Stimulated activated CD4-positive, alpha-beta T cell treated with anti-CD3 and anti-CD28 coated beads, Interleukin-12 subunit alpha, Interleukin-12 subunit beta, amount 100 ng/mL, for 4 hours (primary cell): ENCODE measurements at places on chromosomes 1 and 21.
A peak's percentile ranks its signal among the peaks of the same experiment; 100 is the strongest.

- no peak for DNase-seq
These were observed 30.2 kb downstream of the SNAP47 start for GRCh38 chr1:227765261-227766014.

DNA sequence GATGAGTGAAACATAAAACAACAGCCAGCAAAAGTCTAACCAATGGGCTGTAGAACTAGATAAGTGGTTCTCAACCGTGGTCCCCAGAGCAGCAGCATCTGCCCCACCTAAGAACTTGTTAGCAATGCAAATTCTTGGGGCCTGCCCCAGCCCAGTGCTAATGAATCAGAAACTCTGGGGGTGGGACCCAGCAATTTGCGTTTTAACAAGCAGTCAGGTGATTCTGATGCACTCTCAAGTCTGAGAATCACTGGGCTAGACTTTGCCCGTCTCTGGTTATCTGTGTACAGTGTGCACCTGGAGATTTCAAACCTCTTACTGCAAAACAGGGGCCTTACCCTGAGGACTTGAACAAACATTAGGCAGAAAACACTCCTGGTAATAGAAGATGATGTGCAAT is 66.5 kb downstream of the PLXNA2 start:
- no peak for DNase-seq

DNA sequence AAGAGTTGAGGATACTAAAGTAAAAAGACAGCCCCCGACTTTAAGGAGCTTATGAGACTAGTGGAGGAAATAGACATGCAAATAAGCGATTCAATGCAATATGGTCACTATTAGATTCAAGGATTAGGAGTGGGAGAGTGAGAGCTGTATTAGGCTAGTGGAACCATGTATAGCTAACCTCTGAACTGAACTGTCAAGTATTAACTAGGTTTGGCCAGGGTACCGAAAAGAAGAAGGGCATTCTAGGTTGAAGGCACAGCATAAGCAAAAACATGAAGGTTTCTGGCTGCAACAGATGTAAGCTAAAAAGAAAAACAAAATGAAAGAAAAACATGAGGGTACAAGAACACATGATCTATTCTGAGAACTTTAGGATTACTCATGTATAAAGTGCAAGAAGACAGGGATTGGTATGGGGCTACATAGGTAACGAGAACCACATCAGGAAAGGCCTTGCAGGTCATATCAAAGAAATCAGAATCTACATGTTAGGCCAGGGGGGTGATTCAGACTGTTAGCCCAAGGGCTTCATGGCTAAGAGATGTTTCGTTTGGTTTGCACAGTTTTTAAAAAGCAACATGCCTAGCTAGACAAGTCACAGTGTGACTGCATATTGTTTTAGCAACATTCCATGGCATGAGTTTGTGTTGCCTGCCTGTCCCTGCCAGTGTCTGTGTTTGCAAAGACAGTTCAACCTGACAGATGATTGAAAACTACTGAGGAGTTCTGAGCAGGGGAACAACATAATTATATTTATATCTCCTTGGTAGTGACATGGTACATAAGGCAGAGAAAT is 54.4 kb upstream of the HAO2 start:
- DNase-seq: no peak

- no peak for DNase-seq
These were observed 295.8 kb downstream of the LTN1 start for GRCh38 chr21:28696844-28697410.

DNA sequence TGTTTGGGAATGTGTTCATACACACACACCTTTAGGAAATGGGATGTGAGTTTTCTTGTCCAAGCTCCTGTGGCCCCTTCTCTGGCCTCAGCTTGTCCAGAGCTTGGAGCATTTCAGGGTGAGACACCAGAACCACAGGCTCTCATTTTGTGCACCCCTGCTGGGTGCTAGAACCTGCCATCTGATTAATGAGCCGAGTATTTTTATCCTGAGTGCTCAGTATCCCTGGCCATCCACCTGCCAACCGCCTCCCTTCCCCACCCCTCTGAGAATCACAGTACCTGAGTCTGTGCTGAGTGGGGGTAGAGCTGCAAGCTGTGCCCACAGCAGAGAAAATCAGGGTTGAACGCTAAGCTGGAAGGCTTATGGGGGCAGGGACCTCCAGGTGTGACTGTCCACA is 1.4 kb downstream of the CASQ1 start:
- DNase-seq: no peak

DNA sequence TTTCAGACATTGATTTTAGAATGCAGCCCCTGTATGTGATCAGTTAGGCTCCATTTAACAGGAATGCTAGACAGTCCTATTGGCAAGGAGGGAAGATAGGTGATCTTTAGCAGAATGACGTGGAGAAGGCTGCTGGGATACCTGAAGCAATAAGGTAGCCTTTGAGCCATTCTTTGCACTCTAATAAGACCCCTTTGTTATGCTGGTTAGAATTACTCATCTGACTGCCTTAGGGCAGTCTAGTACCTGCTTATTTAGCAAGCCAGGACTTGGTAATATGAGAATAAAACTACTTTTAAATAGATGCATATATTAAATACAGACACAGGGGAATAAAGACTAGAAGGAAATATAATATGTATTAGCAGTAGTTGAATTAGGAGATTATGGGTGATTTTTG is 29.1 kb downstream of the NGF start:
- DNase-seq: no peak

DNA sequence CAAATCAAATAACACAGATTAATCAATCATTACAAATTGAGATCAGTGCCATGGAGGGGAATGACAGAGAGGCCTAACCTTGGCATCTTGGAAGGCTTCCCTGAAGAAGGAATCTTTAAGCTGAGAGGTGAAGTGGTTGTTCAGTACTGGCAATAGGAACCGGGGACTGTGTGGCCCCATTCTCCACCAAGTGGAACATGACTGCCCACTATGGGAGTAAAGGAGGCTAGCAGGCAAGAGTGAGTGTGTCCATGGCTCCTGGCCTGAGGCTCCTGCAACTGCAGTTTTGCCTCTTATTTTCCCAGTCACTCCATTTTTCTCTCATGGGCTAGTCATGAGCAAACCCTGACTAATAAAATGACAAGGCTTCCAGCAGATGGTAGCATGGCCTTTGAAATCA is 112.2 kb upstream of the GJB5 start:
- DNase-seq: no peak

DNA sequence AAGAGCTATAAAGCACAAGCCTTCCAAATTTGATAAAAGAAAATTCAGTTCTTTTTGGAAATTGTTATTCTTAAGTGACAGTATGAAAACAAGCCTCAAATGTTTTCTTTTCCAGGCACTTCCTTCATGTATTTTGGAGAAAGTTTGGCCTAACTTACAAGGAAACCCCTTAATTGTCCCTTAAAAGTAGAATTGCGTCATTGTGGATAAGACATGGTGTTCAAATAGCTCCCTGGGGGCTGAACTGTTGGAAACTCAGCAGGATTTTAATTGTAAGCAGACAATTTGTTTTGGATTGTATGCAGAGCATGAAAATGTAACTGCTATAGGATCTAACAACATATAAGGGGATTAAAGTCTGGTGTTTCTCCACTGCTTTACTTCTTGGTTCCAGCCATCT is 35.4 kb upstream of the FGGY start:
- DNase-seq: no peak

GRCh38 chr1:164635803-164636731 is 77.1 kb downstream of the PBX1 start:
- DNase-seq: no peak

- DNase-seq: no peak
These were observed 56.4 kb downstream of the DIP2A start for GRCh38 chr21:46515109-46515508.

DNA sequence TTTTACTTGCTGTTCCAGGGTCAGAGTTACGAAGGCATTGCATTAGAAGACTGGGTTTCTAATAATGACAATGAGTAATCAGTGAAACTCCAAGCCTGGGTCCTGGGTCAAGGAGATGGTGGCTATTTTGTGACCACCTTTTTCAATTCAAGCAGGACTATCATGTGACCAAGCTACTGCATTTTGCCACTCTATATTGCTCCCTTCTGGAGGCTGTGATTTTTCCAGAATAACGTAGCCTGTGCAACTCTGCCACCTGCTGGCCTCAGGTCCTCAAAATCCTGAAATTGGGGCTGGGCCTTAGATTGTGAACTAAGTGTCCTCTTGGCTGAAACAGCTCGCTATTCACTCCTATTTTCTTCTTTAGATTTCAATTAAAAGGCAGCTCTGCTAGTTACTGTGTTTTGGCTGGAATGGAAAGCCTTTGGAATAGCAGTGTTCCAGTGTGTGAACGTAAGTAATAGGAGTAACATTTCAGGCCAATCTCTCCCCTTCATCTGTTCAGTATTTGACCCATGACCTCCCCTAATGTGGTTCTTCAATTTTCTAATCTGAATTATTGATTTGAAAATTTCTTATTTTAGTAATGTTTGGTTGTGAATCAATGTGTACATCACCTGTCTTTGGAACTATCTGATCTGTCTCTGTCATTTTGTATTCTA is 52.9 kb upstream of the CD46 start:
- DNase-seq: peak; percentile 10

GRCh38 chr1:63721531-63722189 is 52.2 kb upstream of the ROR1 start:
- no peak for DNase-seq

- no peak for DNase-seq
These were observed 18.7 kb upstream of the WARS2 start for GRCh38 chr1:119159111-119159510.

DNA sequence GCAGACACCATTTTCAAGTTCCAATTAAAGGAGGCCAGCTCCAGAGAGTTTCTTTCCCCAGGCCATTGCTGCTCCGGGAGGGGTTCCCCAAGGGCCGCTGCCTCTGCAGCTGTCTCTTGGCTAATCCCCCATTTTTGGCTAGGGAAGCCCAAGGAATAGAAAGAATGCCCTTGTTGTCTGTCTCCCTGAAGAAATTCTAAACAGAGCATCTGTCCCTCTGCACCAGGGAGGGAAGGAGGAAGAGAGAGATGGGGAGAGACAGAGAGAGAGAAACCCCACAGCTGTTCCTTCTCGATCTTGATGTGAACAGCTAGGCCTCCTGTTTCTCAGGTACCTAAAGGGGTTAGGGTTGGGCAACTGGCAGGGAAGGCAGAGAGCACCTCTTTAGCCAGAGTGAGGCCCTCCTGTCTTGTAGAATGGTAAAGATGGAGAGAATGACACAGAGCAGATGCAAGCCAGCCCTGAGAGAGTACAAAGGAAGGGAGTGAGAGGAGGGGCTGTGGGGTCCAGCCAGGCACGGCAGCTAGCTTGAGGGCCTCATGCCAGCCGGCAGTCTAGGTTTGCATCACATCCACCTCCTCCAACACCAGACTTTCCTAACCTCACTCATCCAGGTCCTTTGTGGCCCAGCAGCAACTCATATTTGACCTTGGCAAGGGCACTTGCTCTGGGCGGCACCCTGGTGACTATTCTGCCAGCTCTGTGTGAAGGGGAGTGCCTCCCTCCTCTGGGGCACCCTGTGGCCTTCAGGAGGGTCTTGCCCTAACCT is 13.1 kb downstream of the OPTC start:
- DNase-seq: no peak

DNA sequence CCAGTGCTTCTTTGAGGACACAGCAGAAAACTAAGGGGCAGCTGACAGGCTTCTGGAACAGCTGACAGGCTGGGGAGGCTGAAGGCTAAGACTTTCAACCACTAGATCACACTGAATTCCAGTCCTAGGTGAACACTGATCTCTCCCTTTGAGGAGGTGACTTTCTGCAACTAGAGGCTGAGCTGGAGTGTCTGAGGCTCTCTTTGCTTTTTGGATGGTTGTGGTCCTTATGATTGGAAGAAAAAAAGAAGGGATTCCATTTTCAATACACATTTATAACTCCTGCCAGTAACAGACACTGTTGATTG is 1.4 kb downstream of the IL6R start:
- no peak for DNase-seq

DNA sequence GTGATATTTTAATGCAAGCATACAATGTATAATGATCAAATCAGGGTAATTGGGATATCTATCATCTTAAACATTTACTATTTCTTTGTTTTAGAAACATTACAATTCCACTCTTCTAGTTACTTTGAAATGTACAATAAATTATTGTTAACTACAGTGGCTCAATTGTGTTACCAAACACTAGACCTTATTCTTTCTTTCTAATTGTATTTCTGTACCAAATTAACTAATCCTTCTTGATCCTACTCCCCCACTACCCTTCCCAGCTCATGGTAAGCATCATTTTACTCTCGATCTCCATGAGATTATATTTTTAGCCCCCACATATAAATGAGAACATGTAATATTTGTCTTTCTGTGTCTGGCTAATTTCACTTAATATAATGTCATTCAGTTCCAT is 95.0 kb upstream of the MROH9 start:
- DNase-seq: no peak

GRCh38 chr1:212692774-212693644 is 6.6 kb downstream of the BATF3 start:
- DNase-seq: no peak

GRCh38 chr1:93704052-93704451 is 22.4 kb upstream of the BCAR3 start:
- DNase-seq: no peak

- no peak for DNase-seq
These were observed 213.7 kb downstream of the LRRC40 start for GRCh38 chr1:69991644-69992043.

GRCh38 chr1:168903237-168903830 is 174.3 kb upstream of the DPT start:
- DNase-seq: no peak

DNA sequence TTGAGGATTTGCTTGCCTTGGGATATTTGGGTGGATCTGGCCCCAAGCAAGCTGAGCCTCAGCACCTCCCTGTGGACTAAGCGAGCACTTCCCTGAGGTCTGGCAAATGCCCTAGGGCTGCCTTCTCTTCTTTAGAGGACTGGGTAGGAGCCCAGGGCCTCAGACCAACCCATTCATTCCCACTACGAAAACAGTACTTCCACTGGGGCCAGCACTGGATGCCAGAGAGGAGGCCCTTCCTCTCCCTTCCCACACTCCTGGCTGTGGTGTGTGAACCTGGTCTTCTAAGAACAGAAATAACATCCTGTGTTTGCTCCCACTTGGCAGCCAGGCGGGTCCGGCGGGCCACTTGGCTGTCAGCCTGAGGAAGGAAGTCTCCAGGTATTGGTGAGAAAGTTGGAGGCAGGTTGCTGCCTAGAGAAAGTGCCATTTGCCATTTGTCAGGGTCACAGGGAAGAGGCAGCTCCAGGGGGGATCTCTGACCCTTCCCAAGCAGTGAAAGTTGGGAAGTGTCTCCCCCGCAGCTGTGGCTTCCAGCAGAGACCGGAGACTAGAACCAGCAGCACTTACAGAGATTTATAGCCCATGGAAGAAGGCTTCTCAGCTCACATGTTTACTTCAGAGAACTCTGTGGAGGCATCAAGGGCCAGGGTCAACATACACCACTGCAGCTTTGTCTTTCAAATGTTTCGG is 323.5 kb downstream of the SIPA1L2 start:
- no peak for DNase-seq

- DNase-seq: no peak
These were observed 114.4 kb downstream of the PRDM16 start for GRCh38 chr1:3183411-3183810.

DNA sequence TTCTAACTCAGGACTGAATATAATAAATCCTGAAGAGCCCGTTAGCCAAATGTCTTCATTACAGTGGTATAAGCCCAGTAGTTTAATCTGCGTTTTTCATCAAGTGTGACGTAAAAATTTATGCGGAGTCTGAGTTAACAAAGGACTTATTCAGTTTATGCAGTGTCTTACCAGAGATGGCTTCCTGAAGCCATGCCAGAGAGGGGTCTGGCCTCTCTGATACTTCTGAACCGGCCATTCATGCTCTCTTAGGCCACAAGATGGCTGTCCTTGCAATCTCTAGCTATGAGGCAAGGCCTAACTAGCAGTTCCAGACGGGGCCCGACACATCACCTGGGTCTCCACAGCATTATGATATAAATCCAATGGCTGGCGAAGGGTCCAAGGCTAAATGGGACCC is 101.4 kb downstream of the TEX35 start:
- no peak for DNase-seq

- no peak for DNase-seq
These were observed 192.8 kb downstream of the RWDD3 start for GRCh38 chr1:95426772-95427171.
